ENCODE measurements at places on chromosomes 2 and 18. TPM values are rescaled to one million over a fixed set of nuclear protein-coding genes. Genes with fewer than 3 reads are reported as not detected.

- no peak for DNase-seq
Measured at GRCh38 chr2:25635797-25636196, 37.6 kb downstream of the DTNB start.

DNA sequence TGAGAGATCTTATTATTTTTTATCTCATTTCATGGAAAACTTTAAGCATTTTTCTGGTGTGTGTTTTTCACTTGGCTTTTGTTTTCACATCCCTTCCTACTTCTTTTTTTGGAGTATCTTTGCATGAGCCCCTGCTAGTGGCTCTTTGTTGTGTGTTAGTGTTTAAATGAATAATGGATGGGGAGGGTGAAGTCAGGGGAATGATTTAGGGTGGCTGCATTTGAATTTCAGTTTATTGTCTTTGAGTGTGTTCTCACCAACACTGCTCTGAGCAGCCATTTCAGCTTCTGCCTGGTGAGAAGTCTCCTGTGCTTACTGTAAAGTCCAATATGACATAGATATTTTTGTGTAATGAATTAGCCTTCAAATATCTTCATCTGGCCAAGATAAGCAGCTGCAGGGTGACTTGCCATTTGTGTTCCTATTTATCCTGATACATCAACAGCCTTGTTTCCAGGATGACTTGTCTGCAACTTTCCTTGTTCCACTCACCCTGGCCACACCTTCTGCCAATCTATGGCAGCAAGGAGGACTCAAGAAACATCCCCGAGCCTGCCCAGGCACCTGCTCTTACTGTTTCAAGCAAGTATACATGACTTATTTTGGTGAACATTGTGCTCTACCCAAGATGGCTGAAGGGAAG, 182.6 kb downstream of the PDE11A start:
- DNase-seq = no peak

DNA sequence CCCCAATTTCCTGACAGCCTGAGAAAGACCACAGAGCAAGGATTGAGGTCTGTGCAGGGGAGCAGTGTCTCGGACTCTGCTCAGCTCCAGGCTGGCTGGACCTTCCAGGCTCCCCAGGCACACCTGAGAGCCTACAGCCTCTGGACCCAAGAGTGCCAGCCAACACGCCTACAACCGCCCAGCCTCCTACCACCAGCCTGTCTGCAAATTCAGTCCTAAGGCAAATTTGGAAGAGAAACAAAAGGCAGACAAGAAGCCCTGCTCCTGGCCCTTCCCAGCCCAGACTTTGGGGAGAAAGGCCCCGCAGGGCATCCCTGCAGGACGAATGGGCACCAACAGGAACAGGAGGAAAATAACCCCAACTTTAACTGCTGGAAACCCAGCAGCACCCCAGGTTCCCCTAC, 1.9 kb downstream of the HS6ST1 start:
- no peak for DNase-seq

GRCh38 chr2:232980683-232981082, 32.4 kb downstream of the NGEF start:
- no peak for DNase-seq

NEU2 gene
- not detected for total RNA-seq

DNA sequence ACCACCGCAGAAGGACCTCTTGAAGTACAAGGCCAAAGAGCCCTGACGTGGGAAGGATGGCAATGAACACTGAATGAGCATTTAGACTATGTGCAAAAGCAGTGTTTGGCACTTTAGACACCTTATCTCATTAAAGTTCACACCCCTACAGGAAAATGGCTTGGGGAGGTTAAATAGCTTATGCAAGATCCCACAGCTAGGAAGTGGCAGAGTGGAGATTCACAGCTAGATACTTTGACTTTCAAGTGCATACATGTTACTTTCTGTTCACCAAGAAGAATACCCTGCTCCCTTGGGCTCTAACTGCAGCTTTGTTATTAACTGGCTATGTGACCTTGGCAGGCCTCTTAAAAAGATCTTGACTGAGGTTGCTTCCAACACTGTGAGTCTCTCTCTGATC, 58.2 kb downstream of the ICOS start:
- DNase-seq = no peak

DNA sequence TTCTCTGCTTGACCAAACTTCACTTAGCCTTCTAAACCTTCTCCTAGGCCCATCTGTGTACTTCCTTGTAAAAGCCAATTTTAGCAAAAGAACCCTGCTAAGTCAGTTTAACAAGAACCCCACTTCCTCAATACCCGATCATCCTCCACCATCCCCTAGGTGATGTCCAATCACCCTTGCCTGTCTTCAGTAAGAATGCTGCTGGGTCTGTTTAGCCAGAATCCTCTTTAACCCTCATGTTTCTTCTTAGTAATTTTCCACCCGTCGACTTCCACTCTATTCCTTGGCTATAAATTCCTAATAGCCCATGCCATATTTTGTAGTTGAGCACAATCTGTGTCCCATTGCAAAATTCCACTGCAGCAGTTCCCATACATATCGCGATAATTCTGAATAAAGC, 780.0 kb upstream of the RAB6C start:
- no peak for DNase-seq

GRCh38 chr2:233021771-233022170, 8.7 kb upstream of the NGEF start:
- no peak for DNase-seq

- DNase-seq = no peak
Measured at GRCh38 chr2:234411793-234412192, 85.1 kb downstream of the ARL4C start.

BCL2 gene
- 4.0 TPM for total RNA-seq

DNA sequence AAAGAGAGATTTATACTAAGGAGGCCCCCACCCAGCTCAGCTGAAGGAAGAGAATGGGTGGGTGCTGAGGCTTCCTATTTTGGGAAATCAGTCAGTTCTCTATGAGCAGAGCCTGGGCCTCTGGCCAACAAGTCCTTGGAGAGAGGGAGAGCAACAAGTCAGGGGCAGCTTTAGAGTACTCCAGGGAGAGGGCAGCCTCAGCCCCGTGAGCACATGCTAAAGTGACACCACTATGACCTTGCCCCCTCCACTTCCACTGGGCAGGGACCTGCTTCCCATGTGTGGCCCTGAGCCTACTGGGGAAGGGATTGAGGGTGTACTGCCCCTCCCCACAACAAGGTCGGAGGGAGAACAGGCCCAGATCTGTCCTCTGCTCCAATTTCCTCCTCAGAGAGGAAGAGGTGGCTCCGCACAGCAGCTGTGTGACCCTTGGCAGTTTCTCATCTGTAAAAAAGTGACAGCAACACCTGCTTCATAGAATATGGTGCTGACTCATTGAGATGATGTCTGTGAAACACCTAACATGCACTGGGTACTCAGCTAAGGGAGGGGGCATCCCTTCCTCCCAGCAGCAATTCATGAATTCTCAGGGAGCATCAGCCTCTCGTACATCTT, 72.9 kb downstream of the CLHC1 start:
- peak; percentile 71 for DNase-seq

DNA sequence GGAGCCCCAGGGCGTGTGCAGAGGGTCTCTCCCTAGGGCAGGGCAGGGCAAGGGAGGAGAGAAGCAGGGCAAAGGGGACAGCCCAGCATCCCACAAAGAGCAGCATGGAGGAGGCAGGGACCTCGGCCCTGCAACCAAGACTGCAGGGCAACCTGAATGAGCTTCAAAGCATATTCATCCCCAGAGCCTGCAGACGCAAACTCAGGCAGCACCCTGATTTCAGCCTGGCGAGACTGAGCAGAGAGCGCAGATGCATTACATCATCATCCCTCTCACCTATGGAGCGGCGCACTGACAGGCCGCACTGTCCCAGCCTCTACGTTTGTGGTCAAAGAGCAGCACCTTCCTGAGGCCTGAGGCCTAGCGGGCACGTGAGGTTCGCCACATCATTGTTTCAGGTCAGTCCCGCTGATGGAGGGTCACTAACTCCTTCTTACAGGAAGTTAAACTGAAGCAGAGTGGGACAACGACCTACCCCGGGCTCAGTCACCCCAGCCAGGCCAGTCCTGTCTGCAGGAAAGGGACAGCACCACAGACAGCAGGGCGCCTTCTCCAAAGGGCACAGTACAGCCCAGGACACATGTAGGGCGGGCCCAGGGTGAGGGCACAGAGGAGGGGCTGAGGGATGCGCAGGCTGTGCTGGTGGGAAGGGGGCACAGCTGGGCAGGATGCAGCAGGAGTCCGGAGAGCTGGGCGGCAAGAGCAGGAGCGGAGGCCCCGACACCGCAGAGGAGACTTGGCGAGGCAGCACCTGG, 67.2 kb upstream of the RAB6C start:
- no peak for DNase-seq

DNAJC5G gene
- total RNA-seq = 2.1 TPM

DNA sequence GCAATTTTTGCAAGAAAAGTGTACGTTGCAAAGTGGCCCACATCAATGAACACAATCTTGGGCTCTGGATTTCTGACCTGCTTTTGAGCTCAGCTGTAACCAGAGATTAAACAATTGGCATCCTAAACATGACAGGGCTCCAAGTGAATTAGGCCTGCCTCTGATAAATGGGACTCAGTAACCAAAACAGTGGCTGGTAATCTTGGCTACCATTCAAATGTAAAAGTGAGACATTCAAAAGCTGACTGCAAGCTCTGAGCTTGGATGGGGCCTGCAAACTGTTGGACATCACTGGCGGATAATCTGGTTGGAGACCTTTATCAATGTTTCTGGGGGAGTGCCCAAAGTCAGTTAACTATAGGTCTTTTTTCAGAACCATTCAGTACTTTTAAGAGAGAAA, 160.7 kb downstream of the RAB3GAP1 start:
- no peak for DNase-seq

- no peak for DNase-seq
Measured at GRCh38 chr2:33038230-33038629, 91.5 kb downstream of the LTBP1 start.

GRCh38 chr18:7741640-7742039, 174.5 kb downstream of the PTPRM start:
- no peak for DNase-seq

DNA sequence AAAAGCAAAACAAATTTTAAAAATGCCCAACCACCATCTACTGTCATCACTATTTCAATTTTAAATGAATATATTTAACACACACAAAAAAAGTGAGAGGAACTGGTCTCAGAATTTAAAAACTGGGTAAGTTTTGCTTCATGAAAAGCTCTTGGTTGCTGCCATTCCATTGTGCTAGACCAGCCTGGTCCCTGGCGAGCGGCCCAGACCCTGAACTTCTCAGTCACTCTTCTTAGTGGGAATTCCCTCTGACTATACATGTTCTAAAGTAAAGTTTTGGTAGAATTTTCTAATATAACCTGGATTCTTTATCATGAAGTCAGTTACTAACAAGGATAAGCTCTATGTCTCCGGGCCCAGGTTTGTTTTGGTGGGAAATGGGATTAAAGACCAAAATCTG, 34.8 kb upstream of the TMEM177 start:
- no peak for DNase-seq

FAM237A gene
- total RNA-seq = not detected

- DNase-seq = no peak
Measured at GRCh38 chr2:95208106-95208505, 785 bp downstream of the ZNF892 start.

GRCh38 chr2:227188292-227188691, 23.9 kb downstream of the COL4A3 start:
- no peak for DNase-seq

ST8SIA3 gene
- not detected for total RNA-seq

DNA sequence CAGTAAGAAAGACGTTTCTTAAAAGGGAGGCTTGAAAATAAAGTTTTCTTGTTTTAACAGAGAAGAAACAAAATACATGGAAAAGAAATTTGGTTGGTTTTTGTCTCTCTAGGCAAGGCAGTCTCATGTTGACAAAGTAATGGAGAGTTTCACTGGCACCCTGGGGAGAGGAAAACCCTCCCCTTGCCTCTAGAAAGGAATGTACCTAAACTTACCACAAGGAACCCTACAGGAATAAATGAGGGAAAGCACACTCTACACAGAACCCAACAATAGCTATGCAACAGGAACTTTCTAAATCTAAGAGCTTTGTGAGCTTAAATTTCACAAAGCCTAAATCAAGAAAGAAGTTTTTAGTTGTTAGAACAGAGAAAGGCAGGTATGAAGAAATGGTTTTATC, 37.0 kb downstream of the FIGN start:
- DNase-seq = no peak

PLB1 gene
- 2.4 TPM for total RNA-seq

Data from right cardiac atrium (tissue), 5 donors.